DMS 273 treated with DMSO at 0.1 percent for 48 hours (cell line): ENCODE measurements at places on chromosomes 2 and 18.
A peak's percentile ranks its signal among the peaks of the same experiment; 100 is the strongest.

DNA sequence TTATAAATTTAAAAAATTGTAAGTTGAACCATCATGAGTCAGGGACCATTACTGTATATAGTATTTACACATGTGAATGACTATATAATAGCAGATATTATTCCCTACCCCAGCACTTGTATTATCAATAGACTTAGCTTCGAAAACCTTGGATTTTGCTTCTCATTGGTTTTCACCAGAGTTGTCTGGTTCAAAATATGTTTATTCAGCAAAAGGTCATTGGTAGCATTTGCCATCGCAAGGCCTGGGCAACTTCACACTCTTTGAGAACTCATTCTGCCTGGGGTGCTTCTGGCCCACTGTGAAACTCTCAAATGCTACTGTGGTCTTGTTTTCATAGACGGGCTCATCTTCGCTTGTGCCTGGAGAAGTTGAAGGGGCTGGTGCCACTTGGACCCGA lies 20.1 kb downstream of the MXD1 start:
- no peak for DNase-seq

GRCh38 chr2:159476329-159476728 lies 140.0 kb downstream of the BAZ2B start:
- no peak for DNase-seq

GRCh38 chr2:186962085-186962747 lies 113.2 kb upstream of the ZSWIM2 start:
- DNase-seq = no peak

DNA sequence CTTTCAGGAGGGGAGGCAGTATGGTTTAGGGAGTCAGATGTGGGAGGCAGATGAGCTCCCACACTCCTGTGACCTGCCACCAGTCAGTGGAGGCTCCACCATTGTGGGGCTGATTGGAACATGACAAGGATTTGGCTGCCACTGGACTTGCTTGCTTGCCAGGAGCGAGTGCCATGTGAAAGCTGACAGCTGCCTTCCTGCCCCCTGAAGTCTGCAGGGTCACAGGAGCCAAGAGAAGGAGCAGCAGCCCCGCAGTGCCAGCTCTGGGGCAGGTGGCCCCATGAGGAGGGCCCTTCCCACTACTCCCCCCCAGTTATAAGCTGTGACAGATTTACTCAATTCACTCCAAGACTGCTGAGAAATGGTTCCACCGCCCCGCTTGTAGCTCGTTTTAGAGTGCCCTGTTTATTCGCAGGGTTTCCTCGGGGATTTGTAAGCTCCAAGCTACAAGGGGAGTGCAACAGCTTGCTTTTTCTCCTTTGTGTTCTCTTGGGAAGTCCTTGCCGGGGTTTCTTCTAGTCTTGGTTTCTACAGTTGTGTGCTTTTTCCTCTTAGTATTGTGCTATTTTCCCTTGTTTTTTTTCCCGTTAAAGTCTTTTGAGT lies 414.3 kb downstream of the MEIS1 start:
- DNase-seq = peak; percentile 7

DNA sequence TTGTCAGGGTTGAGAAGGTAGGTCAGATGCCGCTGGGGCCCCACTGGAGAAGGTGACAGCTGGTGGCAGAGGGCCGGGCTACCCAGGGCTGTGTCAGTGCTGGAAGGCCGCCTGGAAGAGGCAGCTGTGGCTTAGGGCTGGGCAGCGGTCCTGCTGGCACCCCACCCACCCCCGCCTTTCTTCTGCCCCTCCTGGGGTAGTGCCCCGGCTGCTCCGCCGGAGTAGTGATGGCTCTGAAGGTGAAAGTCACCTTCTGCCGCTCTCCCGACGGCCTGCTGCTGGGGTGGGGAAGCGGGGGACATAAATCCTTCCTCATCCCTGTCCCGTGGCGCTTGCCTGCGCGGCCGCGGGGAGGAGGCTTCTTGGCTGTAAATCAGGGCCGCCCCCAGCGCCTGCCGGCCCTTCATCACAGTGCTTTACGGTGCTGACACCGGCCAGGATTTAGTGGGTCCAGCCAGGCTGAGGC lies 332.2 kb downstream of the DYSF start:
- no peak for DNase-seq

GRCh38 chr18:55343396-55344073 lies 244.5 kb downstream of the TCF4 start:
- DNase-seq = no peak

DNA sequence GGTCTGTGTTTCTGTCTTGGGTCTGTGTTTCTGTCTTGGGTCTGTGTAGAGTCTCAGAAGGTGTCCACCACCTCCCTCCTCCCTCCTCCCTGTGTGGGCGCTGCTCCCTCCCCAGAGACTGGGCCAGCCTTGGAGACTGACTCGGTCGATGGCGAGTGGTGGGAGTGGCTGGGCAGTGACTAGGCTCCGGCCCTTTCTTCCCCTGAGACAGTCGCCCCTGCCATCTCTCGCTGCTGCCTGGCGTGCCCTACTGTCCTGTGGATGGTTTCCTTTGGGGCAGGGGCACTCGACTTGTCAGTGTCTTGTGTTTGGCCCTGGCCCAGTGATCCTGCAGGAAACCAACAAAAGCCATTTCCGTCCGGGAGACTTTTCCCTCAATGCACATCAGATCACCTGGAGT lies 215.8 kb downstream of the NDUFA10 start:
- no peak for DNase-seq

- DNase-seq = no peak
Observed at GRCh38 chr2:160679686-160680085, 186.1 kb upstream of the RBMS1 start.

DNA sequence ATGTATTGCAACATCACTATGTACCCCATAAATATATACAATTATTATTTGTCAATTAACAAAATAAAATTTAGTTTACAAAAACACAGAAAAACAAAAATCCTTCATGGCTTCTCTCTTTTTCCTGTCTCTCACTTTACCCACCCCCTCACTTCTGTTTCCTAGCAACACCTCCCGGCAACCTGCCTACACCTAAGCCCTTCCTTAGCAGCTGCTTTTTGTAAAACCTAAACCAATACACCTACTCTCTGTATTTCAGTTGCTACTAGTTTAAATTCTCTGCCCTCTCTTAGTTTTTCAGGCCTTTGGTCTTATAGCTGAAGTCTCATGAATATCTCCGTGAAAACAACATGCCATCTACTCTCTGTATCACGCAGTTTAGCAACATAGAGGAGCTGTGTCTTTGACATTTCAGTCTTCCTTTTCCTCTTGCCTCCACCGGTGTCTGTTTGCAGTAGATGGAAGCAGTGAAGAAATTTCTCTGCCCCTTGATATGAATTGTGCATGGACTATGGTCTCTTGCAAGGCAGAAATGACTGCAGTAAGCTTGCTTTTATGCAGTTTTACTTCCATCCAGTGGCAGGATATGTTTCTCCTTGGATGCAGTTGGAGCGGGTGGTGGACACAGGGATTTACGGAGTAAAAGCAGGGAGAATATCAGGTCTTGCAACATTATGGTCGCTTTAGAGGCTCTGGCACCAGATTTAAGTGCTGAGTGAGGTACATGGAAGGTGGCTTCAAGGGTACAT lies 42.0 kb upstream of the ZDBF2 start:
- no peak for DNase-seq

- DNase-seq = no peak
Observed at GRCh38 chr18:48994044-48994651, 43.4 kb upstream of the SMAD7 start.

GRCh38 chr18:79371561-79372121 lies 24.1 kb upstream of the NFATC1 start:
- no peak for DNase-seq

GRCh38 chr2:7333960-7334493 lies 416.8 kb downstream of the RNF144A start:
- no peak for DNase-seq

DNA sequence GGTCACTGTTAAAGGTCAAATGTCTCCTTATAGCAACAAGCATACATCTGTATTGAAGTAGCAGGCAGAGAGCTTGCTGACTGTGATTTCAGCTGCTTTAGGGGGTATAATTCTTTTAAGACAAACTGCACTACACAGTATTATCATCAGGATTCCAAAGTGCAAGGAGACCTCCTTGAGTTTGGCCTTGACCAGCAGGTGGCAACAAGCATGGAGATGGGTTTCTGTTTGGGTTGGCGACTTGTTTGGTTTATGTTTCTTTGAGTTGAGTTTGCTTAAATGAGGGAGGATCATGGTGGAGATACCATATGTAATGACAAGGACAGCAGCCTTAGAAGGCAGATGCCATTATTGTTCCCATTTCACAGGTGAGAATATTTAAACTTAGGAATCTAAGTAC lies 681.0 kb upstream of the ID2 start:
- no peak for DNase-seq

GRCh38 chr2:76749858-76750257 lies 772.3 kb downstream of the LRRTM4 start:
- DNase-seq = no peak

DNA sequence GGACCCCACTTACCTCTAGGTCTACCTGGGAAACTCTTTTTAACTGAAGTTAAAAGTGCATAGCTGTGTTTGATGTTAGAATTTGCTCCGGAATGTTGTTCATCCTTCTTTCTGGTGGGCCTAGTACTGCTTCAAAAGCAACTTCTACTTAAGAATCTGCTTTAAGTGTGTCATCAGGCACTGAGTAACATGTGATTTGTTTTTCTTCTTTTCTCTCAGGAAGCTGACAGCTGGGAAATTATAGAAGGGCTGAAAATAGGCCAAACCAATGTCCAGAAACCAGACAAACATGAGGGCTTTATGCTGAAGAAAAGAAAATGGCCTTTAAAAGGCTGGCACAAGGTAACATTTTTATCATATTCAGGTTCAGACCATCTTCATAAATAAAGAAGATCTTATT lies 122.9 kb downstream of the PRKRA start:
- DNase-seq = no peak

DNA sequence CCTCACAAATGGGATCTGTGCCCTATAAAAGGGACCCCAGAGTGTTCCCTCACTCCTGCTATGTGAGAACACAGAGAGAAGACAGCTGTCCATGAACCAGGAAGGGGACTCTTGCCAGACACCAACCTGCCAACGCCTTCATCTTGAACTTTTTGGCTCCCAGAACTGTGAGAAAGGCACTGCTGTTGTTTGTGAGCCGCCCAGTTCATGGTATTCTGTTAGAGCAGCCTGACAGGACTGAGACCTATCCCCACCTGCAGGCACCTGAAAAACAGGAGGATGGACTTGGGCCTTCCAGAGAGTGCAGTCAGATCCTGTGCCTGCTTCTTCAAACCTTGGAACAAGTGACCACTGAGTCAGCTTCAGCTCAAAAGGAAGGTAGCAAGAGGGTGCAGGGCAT lies 51.4 kb downstream of the CRACDL start:
- no peak for DNase-seq

- no peak for DNase-seq
Observed at GRCh38 chr2:49948744-49949143, 794.4 kb upstream of the FSHR start.

DNA sequence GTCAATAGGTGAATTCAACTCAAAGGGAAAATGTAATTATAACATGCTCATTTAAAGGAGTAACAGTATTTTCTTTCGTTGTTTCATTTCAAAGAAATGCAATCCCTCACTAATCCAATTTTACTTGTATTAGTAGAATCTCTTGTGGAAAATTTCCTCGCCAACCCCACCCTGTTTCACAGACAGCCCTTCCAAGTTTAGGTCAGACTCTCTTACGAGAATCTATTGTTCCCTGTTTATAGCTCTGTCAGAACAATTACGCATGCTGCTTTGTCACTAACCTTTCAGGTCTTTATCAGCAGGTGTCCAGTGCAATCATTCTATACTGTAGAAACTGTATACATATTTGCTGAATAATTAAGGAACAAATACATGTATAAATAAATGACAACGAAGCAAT lies 657.8 kb upstream of the LINC00305 start:
- no peak for DNase-seq

GRCh38 chr2:73059106-73059505 lies 12.4 kb downstream of the SFXN5 start:
- DNase-seq = no peak
